ENCODE measurements at places on chromosomes 5 and 9. TPM values are rescaled to one million over a fixed set of nuclear protein-coding genes. Genes with fewer than 3 reads are reported as not detected.

Gene GPX3
- total RNA-seq, result 126 TPM

Gene DMGDH
- total RNA-seq, result 7.7 TPM

Gene TRPM3
- 0.50 TPM for total RNA-seq

Gene KIAA0825
- total RNA-seq, result 3.6 TPM

Gene C5orf52
- not detected for total RNA-seq

Gene CTSV
- under 0.01 TPM for total RNA-seq

Measured in fibroblast of lung (primary cell).